ENCODE measurements at places on chromosomes 3 and 15.

- no peak overlapping the region for H3K27ac ChIP-seq
- H3K4me3 ChIP-seq = no peak overlapping the region
- H3K27me3 ChIP-seq = peaks cover 29% of the 10 kb centered on the region
- no peak for DNase-seq
- H3K4me1 ChIP-seq = peaks cover 13% of the 10 kb centered on the region
- peaks cover 6% of the 10 kb centered on the region for H3K36me3 ChIP-seq
Measured at GRCh38 chr3:50264383-50264963, 4.5 kb upstream of the SEMA3B start.

DNA sequence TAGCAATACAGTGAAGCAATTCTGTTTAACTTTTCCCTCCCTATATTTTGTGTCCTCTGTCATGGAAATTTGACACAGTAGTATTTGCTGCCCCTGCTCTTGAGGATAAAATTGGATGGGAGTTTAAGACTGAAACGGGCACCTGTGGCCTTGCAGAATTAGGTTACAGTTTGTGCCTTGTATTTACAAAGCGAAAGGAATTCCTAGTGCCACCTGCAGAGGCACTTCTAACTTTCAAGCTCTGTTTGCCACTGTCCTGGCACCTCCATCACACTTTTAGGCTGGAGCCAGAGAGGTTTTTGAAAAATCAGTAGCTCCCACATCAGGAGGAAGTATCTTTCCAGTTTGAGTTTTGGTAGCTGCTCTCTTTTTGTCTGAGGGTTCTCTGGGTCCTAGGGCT lies 39.5 kb downstream of the CD86 start:
- DNase-seq = no peak
- no peaks in the 10 kb centered on the region for H3K4me1 ChIP-seq
- no peaks in the 10 kb centered on the region for H3K27me3 ChIP-seq
- H3K27ac ChIP-seq = no peak overlapping the region
- no peak overlapping the region for H3K4me3 ChIP-seq

- H3K27ac ChIP-seq = no peak overlapping the region
- peaks cover 4% of the 10 kb centered on the region for H3K27me3 ChIP-seq
- peaks cover 7% of the 10 kb centered on the region for H3K4me1 ChIP-seq
- no peak for DNase-seq
- H3K36me3 ChIP-seq = no peaks in the 10 kb centered on the region
- no peak overlapping the region for H3K4me3 ChIP-seq
Measured at GRCh38 chr15:63491979-63492378, 12.4 kb upstream of the USP3 start.

- H3K27me3 ChIP-seq = no peaks in the 10 kb centered on the region
- DNase-seq = no peak
- H3K4me1 ChIP-seq = peaks cover 6% of the 10 kb centered on the region
- no peak overlapping the region for H3K27ac ChIP-seq
- H3K4me3 ChIP-seq = no peak overlapping the region
Measured at GRCh38 chr15:75584121-75584520, 5.0 kb upstream of the PTPN9 start.

GRCh38 chr15:68572309-68572708 lies 6.5 kb upstream of the CORO2B start:
- H3K27ac ChIP-seq = no peak overlapping the region
- DNase-seq = no peak
- peaks cover 18% of the 10 kb centered on the region for H3K27me3 ChIP-seq
- H3K4me3 ChIP-seq = no peak overlapping the region
- H3K4me1 ChIP-seq = no peaks in the 10 kb centered on the region

GRCh38 chr15:30904812-30905211 lies 1.1 kb downstream of the FAN1 start:
- H3K4me3 ChIP-seq = no peak overlapping the region
- DNase-seq = peak; percentile 30
- H3K27ac ChIP-seq = no peak overlapping the region
- peaks cover 10% of the 10 kb centered on the region for H3K4me1 ChIP-seq
- H3K36me3 ChIP-seq = peaks cover 19% of the 10 kb centered on the region

DNA sequence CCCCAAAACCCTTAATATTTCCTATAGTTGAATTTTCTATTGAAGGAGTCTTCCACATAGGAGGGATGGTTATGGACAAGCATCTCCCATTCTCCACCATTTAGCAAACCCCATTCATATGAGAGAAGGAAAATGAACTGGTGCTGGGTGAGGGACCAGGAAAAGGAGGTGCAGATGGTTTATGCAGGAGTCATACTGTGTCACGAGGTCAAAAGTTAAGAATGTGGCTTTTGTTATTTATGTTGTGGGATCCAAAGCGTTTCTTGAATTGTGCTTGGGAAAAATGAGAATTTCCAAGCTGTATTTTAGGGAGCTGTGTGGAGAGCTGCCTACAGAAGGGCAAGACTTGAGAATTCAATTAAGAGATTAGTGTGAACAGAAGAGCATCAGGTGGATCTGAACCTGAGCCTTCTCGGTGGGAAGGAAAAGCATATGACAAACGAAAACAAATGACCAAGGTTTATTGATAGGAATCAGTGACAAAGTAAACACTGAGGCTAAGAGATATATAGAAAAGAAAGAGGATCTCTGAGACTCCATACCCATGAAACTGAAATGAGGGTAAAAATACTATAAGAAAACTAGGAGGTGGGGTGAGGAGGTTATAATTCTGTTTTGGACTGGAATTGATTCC lies 473.3 kb upstream of the NR2F2 start:
- H3K27ac ChIP-seq = no peak overlapping the region
- DNase-seq = no peak
- H3K27me3 ChIP-seq = no peaks in the 10 kb centered on the region
- H3K4me1 ChIP-seq = no peaks in the 10 kb centered on the region
- H3K36me3 ChIP-seq = no peaks in the 10 kb centered on the region

DNA sequence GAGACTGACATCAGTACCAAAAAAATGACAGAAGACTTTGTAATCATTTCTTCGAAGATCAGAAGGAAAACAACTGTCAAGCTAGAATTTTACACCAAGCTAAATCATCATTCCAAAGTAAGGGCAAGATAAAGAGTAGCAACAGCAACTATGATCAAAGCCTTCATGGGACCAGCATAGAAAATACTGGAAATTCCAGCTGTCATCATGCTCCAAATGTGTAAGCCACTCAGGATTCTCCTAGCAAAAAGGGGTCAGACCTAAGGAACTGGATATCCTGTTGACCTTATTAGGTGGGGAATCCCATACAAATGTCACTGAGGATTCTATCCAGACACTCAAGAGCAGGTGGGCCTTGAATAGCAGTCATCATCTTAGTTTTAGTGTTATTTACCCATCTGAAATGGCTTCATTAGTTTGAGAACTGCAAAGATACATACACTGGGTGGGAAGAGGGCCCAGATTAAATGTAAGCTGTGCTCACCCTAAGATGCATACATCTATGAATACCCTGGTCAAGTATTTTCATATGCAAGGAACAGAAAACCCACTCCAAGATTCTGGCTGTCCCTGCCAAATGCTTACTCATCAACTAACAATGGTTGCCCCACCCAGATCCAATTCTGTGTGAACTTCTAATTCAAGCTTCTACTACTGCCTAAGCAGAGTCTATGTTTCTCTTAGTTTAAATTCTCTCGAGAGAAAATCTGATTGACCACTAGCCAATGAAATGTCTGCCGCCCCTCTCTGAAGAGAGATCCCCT lies 33.5 kb downstream of the CLDN18 start:
- DNase-seq = no peak
- H3K4me3 ChIP-seq = no peak overlapping the region
- no peaks in the 10 kb centered on the region for H3K36me3 ChIP-seq
- no peaks in the 10 kb centered on the region for H3K4me1 ChIP-seq
- H3K27ac ChIP-seq = no peak overlapping the region

DNA sequence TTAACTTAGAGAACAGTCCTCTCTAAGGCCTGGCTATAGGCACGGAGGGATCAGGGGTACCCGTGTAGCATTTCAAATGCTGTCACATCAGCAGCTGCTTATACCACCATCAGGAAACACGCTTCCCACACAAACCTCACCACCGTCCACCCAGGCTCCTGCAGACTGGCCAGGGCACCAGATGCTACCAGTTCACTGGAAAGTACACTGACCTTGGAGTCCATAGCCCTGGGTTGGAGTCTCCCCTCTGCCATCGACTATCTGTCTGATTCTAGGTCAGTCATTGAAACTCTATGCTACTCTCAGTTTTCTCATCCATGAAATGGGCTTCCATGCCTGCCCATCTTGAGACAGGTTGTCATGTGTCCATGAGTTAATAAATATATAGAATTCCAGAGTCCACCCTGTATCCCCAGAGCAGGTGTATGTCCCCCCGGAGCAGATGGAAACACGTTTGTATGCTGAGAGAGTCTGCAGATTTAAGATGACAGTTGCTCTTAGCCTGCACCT lies 156.0 kb upstream of the SMAD3 start:
- no peak overlapping the region for H3K27ac ChIP-seq
- peaks cover 33% of the 10 kb centered on the region for H3K4me1 ChIP-seq
- no peaks in the 10 kb centered on the region for H3K36me3 ChIP-seq
- H3K4me3 ChIP-seq = no peak overlapping the region
- no peaks in the 10 kb centered on the region for H3K27me3 ChIP-seq
- no peak for DNase-seq

GRCh38 chr15:90807074-90807785 lies 61.2 kb upstream of the FURIN start:
- H3K4me3 ChIP-seq = no peak overlapping the region
- H3K36me3 ChIP-seq = peaks cover 62% of the 10 kb centered on the region
- no peak for DNase-seq
- no peak overlapping the region for H3K27ac ChIP-seq
- H3K27me3 ChIP-seq = no peaks in the 10 kb centered on the region

DNA sequence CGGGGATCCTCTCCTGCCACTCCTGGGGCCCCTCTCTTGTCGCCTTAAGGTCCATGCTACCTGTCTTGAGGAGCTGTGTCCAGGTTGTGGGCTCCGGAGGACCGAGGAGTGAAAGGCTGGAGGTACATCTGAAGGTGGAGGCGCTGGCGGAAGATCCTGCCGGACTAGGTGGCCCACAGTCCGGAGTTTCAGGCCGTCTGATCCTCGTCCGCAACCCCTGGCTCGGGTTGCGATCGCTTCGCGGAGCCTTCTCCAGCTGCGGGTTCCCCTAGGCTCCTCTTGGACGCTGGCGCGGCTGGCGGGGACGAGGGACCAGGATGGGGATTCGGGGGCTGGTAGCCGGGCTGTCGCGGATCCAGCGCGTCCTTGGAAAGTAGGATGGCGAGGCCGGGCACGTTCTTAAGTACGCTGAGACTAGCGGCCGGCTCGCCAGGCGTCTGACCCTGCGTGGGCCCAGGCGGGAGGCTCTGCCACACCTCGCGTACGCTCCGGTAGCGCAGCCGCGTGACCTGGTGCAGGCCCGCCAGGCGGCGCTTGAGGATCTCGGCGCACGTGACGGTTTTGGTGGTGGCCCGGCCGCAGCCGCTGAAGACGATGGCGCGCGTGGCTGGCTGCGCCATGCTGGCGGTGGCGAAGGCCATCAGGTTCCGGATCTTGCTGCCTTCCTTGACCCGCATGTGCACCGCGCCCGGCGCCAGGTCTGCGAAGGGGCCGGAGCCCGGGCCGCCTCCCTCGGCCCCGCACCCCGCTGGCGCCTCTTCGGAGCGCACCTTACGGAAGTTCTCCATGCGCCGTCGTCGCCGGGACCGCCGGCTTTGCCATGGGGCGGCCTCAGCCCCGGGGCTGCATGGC lies 550 bp downstream of the RPP25 start:
- H3K4me3 ChIP-seq = peak overlapping the region; percentile 57
- peaks cover 53% of the 10 kb centered on the region for H3K4me1 ChIP-seq
- H3K27ac ChIP-seq = no peak overlapping the region

DNA sequence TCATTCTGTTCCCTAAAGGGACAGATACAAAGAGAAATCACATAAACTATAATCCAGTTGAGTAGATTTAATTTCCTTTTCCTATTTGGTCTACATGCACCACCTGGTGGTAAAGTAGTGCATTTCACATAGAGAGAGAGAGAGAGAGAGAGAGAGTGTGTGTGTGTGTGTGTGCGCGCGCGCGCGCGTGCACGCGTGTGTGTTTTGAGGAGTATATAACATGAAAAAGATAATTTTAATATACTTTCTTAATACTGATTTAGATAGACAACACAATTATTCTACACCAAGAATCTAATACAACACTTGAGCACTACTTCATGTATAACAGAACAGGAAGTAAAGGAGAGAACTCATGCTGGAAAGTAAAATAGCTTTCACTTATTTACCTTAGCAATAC lies 1.1 kb upstream of the FGF7 start:
- H3K4me1 ChIP-seq = no peaks in the 10 kb centered on the region
- no peaks in the 10 kb centered on the region for H3K36me3 ChIP-seq
- no peak overlapping the region for H3K27ac ChIP-seq
- H3K4me3 ChIP-seq = no peak overlapping the region
- H3K27me3 ChIP-seq = no peaks in the 10 kb centered on the region

DNA sequence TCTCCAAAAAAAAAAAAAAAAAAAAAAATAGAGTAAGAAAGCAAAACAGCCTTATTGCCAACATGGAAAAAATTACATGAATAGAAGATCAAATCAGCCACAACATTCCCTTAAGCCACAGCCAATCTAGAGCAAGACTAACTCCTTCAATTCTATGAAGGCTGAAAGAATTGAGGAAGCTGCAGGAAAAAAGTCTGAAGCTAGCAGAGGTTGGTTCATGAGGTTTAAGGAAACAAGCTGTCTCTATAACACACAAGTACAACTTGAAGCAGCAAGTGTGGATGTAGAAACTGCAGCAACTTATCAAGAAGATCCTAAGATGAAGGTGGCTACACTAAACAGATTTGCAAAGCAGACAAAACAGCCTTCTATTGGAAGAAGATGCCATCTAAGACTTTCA lies 9.3 kb downstream of the PARL start:
- no peak overlapping the region for H3K4me3 ChIP-seq
- H3K36me3 ChIP-seq = peaks cover 2% of the 10 kb centered on the region
- peaks cover 8% of the 10 kb centered on the region for H3K4me1 ChIP-seq
- H3K27me3 ChIP-seq = no peaks in the 10 kb centered on the region
- peak; percentile 44 for DNase-seq

DNA sequence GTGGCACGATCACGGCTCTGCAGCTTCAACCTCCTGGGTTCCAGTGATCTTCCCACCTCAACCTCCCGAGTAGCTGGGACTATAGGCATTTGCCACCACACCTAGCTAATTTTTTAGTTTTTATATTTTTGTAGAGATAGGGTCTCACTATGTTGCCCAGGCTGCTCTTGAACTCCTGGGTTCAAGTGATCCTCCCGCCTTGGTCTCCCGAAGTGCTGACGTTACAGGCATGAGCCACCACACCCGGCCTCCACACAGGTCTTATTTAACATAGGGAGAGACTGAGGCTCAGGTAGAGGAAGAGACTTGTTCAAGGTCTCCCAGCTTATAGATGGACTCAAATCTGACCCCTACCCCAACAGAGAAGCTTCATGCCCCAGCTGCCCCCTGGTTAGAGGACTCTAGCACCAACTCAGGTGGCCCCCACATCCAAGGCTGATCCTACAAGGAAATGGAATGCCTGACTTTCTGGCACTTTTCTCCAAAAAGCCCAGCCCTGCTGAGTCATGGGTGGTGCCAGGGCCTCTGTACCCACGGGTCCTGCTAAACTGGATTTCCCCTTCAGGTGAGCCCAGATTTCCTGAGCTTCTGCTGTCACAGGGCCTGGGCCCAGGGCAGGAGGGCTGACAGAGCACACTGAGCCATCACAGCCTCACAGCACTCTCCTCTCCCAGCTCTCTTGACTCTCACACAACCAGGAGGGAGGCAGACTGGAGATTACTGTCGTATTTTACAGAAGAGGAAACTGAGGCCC lies 5.6 kb downstream of the TMEM40 start:
- no peaks in the 10 kb centered on the region for H3K27me3 ChIP-seq
- H3K4me1 ChIP-seq = peaks cover 15% of the 10 kb centered on the region
- H3K36me3 ChIP-seq = no peaks in the 10 kb centered on the region
- DNase-seq = no peak
- no peak overlapping the region for H3K4me3 ChIP-seq

GRCh38 chr15:98906712-98907083 lies 100.9 kb downstream of the PGPEP1L start:
- H3K27ac ChIP-seq = no peak overlapping the region
- DNase-seq = no peak
- peaks cover under 1% of the 10 kb centered on the region for H3K4me1 ChIP-seq
- H3K27me3 ChIP-seq = no peaks in the 10 kb centered on the region

All from common myeloid progenitor, CD34-positive (primary cell).